ENCODE measurements at places on chromosomes 4 and X. TPM values are rescaled to one million over a fixed set of nuclear protein-coding genes. Genes with fewer than 3 reads are reported as not detected.

The MID1 gene
- total RNA-seq: 0.11 TPM

The LIMCH1 gene
- not detected for total RNA-seq

The GLOD5 gene
- not detected for total RNA-seq

The ZNF674 gene
- 3.2 TPM for total RNA-seq

The ARHGAP24 gene
- total RNA-seq: not detected

The CT45A10 gene
- total RNA-seq: not detected

The WDR17 gene
- total RNA-seq: 0.37 TPM

The TEC gene
- 2.7 TPM for total RNA-seq

The CNKSR2 gene
- 11.0 TPM for total RNA-seq

The RAB41 gene
- not detected for total RNA-seq

The NMU gene
- total RNA-seq: not detected

The PDLIM3 gene
- total RNA-seq: not detected

The GUCY1A1 gene
- 0.21 TPM for total RNA-seq

The PRKG2 gene
- total RNA-seq: 0.23 TPM

The SSX4B gene
- total RNA-seq: not detected

The C4orf50 gene
- total RNA-seq: 0.13 TPM

The AADAT gene
- total RNA-seq: not detected

The RTL9 gene
- not detected for total RNA-seq

The SLITRK4 gene
- total RNA-seq: not detected

The DKK2 gene
- total RNA-seq: not detected

The CHST7 gene
- 6.5 TPM for total RNA-seq

The ZNF185 gene
- 0.84 TPM for total RNA-seq

The ASB5 gene
- not detected for total RNA-seq

The HTN1 gene
- not detected for total RNA-seq

The AKAP4 gene
- not detected for total RNA-seq

The CLDN22 gene
- not detected for total RNA-seq

The KIAA1210 gene
- not detected for total RNA-seq

The TMEM31 gene
- not detected for total RNA-seq

The NXF3 gene
- total RNA-seq: not detected

The VEGFD gene
- not detected for total RNA-seq

The SPIN2A gene
- total RNA-seq: 0.63 TPM

The FAM53A gene
- 0.45 TPM for total RNA-seq

The CT83 gene
- total RNA-seq: not detected

The P2RY10 gene
- 49.8 TPM for total RNA-seq

The PNMA5 gene
- total RNA-seq: not detected

The NPY2R gene
- total RNA-seq: not detected

The SUPT20HL2 gene
- not detected for total RNA-seq

The RHOXF2 gene
- not detected for total RNA-seq

The FNIP2 gene
- 13.7 TPM for total RNA-seq

The ELF4 gene
- total RNA-seq: 38.2 TPM

The ATP2B3 gene
- not detected for total RNA-seq

The KIF4A gene
- total RNA-seq: 41.3 TPM

The TREX2 gene
- 3.8 TPM for total RNA-seq

The TCEAL7 gene
- total RNA-seq: not detected

The LETM1 gene
- total RNA-seq: 58.9 TPM

The GJB1 gene
- not detected for total RNA-seq

The RTL5 gene
- 0.08 TPM for total RNA-seq

The LANCL3 gene
- 0.29 TPM for total RNA-seq

The RIBC1 gene
- 0.91 TPM for total RNA-seq

The HSD17B13 gene
- total RNA-seq: 0.16 TPM

The PAGE2 gene
- not detected for total RNA-seq

The RENBP gene
- 12.1 TPM for total RNA-seq

The CTSO gene
- 2.3 TPM for total RNA-seq

The ADGRG4 gene
- total RNA-seq: not detected
